Activated T-helper 1 cell treated with anti-CD3 and anti-CD28 coated beads, Interleukin-2, amount 50 U/mL, for 16 hours (primary cell): ENCODE measurements at places on chromosomes 13 and 19.

GRCh38 chr13:108682714-108683113, 53.3 kb downstream of the MYO16 start:
- no peak for DNase-seq

DNA sequence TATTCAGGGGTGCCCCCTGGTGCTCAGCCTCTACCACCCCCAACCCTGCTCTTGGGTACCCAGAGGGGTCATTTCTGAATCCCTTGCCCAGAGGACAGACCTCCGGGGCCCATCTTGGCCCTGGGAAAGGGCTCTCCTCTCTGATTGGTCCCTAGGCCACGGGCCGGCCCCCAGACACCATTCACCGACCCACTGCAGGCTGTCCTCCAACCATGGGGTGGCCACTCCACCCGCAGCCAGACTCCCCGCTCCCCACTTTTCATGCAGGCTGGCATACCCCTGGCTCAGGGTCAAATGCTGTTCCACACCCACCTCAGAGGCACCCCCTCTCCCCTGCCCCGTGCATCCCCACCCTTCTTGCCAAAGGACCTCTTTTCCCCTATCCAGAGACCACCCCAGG, 14.8 kb downstream of the SMIM24 start:
- no peak for DNase-seq

- DNase-seq, result no peak
These were observed 84.7 kb downstream of the DLEU7 start for GRCh38 chr13:50758796-50759195.

- no peak for DNase-seq
These were observed 727.4 kb upstream of the SLITRK1 start for GRCh38 chr13:84609716-84610115.

DNA sequence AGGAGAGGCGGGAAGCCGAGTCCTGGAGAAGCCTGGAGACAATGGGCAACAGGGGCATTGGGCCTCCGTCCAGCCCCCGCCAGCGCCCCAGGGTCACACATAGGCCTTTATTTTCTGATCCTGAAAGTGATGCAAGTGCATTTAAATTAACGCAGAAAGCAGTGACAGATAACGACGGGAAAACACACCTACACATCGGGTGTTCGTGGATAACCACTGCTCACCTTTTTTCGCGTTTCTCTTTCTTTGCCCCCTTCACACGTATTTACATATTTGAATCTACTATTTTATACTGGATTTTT, 30.4 kb upstream of the GRTP1 start:
- DNase-seq, result no peak

DNA sequence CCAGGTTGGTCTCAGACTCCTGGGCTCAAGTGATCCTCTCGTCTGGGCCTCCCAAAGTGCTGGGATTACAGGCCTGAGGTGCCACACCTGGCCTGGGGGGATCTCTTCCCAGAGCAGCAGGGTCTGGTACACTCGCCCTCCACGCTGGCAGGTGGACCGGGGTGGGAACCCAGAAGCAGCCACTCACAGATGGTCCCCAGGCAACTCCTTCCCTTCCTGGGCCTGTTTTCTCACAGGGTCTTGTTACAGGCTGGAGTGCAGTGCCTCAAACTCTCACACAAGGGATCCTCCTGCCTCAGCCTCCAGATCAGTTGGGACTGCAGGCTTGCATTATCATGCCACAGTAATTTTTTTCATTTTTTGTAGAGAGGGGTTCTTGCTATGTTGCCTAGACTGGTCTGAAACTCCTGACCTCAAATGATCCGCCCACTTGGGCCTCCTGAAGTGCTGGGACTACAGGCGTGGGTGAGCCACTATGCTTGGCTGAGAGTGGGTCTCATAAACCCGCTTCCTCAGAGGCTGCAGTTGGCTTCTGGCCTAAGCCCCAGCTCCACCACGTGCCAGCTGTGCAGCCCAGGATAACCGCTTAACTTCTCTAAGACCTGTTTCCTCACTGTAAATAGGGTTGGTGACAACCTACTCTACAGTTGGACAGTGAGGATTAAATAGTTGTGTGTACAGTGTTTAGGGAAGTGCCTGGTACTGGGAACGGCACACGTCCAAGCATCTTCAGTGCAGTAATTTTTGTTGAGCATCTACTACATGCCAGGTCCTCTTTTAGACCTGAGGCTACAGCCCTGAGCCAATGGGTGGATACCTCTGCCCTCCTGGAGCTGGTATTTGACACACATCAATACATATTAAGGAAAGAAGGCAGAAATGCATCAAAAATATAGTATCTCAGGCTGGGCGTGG, 871 bp upstream of the CCER2 start:
- DNase-seq, result no peak

GRCh38 chr13:44826591-44827350, 162.5 kb downstream of the NUFIP1 start:
- DNase-seq, result no peak

DNA sequence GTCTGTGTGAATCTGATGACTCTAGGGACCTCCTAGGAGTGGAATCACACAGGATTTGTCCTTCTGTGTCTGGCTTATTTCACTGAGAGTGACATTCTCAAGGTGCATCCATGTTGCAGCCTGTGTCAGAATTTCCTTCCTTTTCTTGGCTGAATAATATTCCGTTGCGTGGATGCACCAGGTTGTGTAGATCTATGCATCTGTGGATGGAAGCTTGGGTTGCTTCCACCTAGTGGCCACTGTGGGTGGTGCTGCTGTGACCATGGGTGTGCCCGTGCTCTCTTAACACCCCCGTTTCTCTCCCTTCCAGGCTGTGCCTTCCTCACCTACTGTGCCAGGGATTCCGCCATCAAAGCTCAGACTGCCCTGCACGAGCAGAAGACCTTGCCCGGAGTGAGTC, 26.2 kb downstream of the CELF5 start:
- no peak for DNase-seq

DNA sequence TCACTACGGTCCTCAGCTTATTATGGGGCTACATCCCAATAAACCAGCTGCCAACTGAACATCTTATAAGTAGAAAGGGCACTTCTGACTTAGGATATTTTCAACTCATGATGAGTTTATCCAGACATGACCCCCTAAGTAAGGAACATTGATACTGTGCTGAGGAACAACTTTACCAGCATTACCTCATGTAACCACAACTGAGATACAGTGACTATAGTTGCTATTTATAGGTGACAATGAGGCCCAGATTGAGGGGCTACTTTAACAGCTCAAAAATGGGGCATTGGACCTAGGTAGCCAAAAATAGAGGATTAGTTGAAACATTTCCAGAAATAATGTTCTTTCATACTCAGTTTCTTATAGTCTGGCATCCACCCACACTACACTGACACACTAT, 26.8 kb downstream of the SKA3 start:
- DNase-seq, result no peak

- no peak for DNase-seq
These were observed 242.5 kb upstream of the SERP2 start for GRCh38 chr13:44131069-44131614.

DNA sequence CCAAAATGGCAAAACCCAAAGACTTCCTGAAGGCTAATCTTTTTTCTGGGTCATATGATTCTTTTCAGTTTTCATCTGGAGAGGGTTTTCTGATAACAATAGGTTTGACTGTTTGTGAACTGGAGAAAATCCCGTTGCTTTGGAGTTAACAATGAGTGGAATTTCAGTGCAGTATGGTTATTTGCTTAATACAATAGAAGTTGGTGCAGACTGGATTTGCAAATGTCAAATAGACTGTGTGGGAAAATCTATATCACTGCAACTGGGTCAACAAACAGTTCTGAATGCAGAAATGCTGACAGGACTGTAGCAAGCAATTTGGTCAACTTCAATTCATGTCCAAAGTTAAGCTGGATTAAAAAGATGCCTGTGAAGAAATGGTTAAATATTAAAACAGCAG, 267.5 kb upstream of the ARGLU1 start:
- DNase-seq, result no peak

- DNase-seq, result no peak
These were observed 161.4 kb downstream of the EFNB2 start for GRCh38 chr13:106373989-106374572.

DNA sequence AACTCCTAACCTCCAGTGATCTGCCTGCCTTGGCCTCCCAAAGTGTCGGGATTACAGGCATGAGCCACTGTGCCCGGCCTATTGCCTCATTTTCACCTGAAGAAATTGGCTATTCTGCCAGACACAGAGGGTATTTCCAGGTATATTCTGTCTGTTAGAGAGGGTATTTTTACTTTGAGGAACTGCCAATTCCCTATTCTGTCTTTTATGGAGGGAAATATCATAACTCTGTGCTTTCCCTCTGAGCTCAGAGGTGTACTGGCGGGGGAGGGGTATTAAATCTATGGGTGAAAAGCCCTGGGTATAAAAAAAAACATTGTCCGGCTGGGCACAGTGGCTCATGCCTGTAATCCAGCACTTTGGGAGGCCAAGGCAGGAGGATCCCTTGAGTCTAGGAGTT, 24.8 kb downstream of the TSKS start:
- DNase-seq, result no peak

DNA sequence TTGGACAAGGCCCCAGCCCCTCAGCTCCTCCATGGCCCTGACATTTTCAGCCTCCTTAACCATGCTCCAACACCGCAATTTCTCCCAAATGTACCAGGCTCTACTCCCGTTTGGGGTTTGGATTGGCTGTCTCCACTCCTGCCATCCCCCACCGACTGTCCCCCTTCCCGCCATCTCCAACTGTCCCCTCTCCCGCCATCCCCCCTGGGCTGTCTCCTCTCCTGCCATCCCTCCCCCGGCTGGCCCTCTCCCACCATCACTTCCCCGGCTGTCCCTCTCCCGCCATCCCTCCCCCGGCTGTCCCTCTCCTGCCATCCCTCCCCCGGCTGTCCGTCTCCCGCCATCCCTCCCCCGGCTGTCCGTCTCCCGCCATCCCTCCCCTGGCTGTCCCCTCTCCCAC, 5.4 kb downstream of the BCAT2 start:
- DNase-seq, result no peak

- DNase-seq, result no peak
These were observed 42.1 kb downstream of the NAA16 start for GRCh38 chr13:41352935-41353840.
